ENCODE measurements at places on chromosomes 4 and X.

GRCh38 chr4:111501946-111502345 lies 643.3 kb upstream of the FAM241A start:
- DNase-seq = no peak

- no peak for DNase-seq
Measured at GRCh38 chrX:113743069-113743468, 840.8 kb upstream of the HTR2C start.

DNA sequence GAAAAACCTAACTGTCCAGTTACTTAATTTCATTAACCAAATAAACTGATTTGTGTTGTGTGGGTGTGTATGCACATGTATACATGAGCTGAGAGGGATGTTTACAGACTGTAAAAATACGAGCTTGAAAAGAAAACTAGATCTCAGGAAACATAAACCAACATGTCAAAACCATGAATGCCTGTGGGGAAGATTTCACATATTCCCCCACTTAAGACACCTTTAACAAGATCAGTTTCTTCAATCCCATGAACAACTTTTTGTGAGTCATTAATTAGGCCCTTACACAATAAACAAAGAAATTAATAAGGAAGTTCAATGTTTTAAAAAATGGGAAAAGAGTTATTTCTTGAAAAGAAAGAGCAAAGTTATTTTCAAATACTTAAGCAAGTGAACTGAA lies 170.8 kb downstream of the ZNF674 start:
- no peak for DNase-seq

DNA sequence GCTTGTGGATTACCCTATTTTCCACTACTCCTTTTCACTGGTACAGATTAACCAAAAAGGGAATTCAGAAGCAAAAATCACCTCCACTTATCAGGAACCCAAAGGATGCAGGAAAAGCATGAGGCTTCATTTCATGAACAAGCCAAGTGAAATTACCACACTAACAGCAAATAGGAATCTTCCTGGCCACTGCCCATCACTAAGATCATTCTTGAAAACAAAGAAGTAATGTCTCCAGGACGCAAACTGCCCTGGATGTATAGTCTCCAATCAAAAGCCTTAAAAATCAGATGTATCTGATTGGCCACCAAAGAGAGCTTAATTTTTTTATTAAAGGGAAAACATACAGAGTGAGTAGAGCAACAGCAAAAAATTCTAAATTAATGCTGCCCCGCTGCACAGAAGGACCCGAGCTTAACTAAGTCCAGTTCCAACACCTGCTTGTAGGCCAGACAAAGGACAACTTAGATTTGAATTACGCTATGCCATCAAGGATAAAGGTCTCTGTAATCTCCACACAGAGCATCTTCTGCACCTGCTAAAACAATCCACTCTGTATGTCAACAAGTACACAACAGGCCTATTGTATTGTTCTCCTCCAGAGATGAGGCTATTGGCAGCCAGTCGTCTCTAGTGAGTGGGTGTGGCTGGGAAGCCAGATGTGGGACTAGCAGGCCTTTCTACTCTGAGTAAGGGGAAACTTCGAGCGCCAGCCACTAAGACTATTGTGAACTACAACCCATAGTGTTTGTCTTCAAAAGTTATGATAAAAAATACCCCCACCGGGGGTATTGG lies 12.4 kb downstream of the ZDHHC9 start:
- DNase-seq = no peak

DNA sequence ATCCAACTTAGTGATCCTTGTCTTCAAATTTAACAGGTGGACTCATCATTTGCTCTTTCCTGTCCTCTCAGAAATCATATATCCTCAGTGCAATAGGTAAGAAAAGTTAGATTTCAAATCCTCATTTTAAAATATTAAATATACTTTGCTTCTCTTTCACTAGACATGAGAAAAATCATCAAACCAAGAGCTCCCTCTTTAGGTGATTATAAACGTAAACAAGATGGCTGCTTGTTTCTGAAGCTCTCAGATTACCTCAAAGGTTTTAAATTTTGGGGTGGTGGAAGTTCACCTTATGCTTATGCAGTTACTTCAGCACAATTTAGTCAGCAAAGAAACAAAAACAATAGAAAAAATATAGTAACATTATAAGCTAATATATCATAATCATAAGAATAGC lies 27.3 kb downstream of the CSN3 start:
- no peak for DNase-seq

DNA sequence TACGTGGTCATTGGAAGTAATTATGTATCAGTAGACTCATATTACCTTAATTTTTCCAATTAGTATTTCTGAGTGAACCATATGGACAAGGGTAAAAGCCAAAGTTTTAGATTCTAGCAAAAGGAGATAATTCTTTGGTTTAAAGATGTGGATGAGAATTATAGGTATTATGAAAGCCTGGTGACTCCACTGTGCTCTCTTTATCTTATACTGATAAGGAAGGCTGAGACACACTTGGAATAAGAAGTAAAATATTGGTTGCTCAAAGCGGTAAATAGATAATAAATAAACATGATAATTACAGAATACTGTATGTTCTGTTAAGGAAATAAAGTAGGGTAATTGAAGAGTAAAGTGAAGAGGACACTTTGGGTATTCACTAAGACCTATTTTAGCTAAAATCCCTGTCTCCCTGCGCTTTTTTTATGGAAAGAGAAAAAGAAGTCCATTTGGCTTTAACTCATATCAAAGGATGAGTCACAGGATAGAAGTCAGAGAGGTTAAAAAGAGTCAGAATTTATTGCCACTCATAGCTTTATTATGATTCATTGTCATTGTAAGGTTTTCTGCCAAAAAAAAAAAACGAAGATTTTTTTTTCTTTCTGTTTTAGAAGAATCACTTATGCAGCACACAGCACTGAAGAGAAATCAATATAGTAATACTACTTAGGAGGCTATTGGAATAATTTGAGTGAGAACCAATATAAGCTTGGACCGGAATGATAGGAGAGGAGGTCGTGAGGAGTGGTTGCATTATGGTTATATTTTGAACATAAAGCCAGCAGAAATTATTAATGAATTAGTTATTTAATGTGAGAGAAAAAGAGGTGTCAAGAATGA lies 2463.1 kb downstream of the ARAP2 start:
- no peak for DNase-seq

GRCh38 chr4:38469410-38469809 lies 194.6 kb upstream of the KLF3 start:
- DNase-seq = no peak

DNA sequence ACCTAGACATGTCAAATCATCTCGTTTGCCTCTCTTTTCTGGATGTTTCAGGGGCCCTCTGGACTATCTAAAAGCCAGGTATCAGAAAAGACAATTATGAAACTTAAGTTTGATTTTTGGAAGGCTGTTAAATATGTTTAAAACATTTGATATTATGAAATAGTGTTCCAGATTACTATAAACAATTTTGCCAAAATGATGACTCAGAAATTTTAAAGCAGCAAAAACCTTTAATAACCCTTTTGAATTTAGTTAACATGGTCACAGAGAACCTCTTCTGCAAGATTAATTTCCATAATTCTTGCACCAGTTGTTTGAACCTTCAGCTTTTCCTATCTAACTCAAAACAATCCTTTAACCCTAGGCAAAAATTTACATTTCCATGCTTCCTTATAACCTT lies 18.8 kb upstream of the FAM47E start:
- no peak for DNase-seq

DNA sequence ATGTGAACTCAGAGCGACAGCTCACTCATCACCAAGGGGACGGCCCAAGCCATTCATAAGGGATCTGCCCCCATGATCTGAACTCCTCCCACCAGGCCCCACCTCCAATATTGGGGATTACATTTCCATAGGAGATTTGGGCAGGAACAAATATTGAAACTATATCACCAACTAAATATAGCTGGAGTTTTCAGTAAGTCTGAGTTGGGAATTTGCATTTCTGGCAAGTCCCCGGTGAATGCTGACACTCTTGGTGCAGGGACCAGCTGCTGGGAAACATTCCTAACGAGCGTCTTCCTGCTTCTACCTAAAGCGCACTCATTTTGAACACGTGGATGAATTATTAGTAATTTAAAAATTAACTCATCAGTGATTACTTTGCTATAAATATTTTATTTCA lies 13.2 kb downstream of the CLDN34 start:
- no peak for DNase-seq

- DNase-seq = no peak
Measured at GRCh38 chr4:62455871-62456270, 1255.7 kb downstream of the ADGRL3 start.

- DNase-seq = no peak
Measured at GRCh38 chrX:123184866-123185276, 793 bp downstream of the GRIA3 start.

DNA sequence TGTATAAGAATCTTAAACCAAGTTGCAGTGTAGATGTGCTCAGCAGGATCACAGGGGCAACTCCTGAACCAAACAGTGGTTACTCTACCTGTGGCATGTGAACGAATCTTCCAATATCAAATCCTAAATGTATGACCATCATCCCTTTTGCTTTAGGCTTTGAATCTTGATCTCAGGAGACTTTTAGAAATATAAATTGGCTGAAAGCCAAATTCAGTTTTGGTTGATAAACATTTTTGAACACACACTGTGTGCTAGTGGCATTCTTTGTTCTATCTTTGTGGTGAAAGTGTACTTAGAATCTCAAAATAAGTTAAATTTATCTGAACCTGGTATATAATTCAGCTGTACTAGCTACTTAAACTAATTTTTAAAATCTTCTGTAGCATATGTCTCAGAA lies 4.6 kb upstream of the ARHGAP6 start:
- DNase-seq = no peak

DNA sequence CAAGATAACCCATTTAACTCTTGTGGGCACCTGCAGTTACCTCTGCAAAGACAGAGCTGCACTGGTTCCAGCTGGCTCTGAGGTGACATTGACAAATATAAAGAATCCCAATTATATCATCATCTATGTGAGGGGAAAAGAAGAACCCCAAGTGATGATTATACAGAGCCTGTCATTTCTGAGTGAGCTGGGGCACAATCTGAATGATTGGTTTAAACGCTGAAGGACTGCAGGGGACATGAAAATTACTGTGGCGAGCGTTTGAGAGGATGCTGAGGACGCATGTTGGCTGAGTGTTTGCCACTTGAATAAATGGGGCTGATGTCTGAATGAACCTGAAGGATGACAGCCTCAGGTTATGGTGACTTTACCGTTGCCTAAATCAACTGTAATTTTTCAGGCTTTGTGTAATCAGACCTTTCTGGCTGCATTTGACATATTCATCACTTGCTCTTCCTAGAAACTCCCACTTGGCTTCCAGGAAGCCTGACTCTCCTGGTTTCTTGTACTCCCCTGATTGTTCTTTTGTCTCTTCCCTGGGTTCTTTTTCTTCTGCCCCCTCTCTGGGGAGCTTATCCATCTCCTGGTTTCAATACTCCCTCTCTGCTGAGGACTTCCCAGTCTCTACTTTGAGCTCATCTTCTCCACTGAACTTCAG lies 4.1 kb upstream of the HSD17B10 start:
- no peak for DNase-seq

GRCh38 chr4:7417639-7418038 lies 17.1 kb downstream of the PSAPL1 start:
- DNase-seq = no peak

GRCh38 chr4:140296335-140297220 lies 76.9 kb upstream of the SCOC start:
- DNase-seq = no peak

DNA sequence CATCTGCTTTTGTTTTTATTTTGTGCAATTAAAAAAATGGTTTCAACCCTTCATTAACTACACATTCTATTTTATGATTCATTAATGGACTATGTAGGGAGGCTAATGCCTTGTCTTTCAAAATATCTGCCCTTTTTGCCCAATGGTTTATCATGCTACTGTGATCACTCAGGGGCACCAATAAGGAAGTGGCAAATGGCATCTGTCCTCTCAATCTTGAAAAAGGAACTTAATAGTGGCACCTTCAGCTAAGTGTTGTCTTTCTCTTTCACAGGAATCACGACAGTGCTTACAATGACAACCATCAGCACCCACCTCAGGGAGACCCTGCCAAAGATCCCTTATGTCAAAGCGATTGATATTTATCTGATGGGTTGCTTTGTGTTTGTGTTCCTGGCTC lies 57.1 kb downstream of the COMMD8 start:
- no peak for DNase-seq

GRCh38 chr4:182212211-182212761 lies 30.9 kb upstream of the TENM3 start:
- no peak for DNase-seq

DNA sequence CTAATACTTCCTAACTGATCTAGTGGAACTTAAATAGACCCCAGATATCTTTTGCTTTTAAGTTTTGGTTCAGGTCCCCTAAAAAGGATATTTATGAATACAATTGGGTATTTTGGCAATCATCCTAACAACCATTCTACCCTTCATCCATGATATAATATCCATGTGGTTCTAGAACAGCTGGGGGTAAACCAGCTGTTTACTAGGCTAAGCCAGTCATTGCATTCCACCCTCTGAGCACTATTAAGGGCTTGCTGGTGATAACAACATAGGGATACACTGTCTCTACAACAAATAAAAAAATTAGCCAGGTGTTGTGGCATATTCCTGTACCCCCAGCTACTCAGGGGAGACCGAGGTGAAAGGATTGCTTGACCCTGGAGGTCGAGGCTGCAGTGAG lies 54.8 kb upstream of the MAPK10 start:
- DNase-seq = no peak

DNA sequence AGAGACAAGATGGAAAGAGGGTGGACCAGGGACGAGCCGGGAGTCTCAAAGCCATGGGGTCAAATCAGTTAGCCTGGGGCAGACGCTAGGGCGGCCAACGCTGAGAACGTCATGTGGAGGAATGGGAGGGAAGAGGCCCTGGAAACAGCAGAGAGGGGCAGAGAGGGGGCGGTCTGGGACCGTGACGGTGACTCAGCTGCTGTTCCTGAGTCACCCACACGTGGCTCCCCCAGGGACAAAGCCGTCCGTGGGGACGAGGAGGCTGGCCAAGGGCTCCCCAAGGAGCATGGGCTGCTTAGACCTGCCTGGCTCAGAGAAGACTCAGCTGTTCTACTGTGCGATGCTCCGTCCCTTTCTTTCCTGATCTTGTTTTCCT lies 108.4 kb upstream of the LRPAP1 start:
- no peak for DNase-seq

- no peak for DNase-seq
Measured at GRCh38 chr4:29541757-29542156, 1178.4 kb upstream of the PCDH7 start.

- no peak for DNase-seq
Measured at GRCh38 chr4:152342293-152342692, 193.6 kb downstream of the FBXW7 start.

GRCh38 chr4:8147231-8147970 lies 11.2 kb downstream of the ABLIM2 start:
- no peak for DNase-seq
